ENCODE measurements at places on chromosomes 5 and 9.

GRCh38 chr9:91433180-91433579, 9.5 kb upstream of the NFIL3 start:
- DNase-seq = no peak

DNA sequence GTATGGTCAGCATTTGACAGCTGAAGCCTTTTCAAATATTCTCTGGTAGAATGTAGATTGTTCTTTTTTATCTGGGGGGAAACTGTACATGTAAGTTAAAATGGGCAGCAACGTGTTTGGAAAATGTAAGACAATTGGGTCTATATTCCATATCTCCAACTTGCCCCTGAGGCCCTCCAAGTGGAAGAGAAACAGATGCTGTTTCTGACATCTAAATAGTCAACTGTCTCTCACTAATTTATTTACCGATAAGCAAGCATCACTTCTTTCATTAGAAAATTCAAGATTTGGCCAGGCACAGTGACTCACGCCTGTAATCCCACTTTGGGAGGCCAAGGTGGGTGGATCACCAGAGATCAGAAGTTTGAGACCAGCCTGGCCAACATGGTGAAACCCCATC, 120.2 kb upstream of the TBCA start:
- no peak for DNase-seq

DNA sequence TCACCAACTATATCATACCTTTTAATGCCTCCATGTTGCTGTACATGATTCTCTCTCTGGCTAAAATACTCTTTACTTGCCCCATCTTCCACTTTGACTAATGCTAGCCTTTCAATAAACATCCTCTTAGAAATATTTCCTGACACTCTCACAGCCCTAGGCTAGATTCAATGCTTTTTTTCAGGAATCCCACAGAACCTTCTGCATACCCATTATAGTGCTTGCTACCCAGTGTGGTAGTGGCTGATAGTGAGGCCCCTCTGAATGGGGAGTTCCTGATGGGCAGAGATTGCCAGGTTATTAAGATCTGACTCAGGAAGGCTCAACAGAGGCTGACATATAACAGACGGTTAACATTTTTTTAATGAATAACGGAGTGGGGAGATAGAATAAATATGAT, 11.6 kb downstream of the SSBP2 start:
- DNase-seq = no peak

- DNase-seq = no peak
These were observed 180.3 kb downstream of the SREK1 start for GRCh38 chr5:66324357-66324756.

GRCh38 chr5:152546493-152546892, 141.4 kb upstream of the NMUR2 start:
- DNase-seq = no peak

GRCh38 chr9:127112056-127112455, 10.4 kb downstream of the ANGPTL2 start:
- DNase-seq = no peak

DNA sequence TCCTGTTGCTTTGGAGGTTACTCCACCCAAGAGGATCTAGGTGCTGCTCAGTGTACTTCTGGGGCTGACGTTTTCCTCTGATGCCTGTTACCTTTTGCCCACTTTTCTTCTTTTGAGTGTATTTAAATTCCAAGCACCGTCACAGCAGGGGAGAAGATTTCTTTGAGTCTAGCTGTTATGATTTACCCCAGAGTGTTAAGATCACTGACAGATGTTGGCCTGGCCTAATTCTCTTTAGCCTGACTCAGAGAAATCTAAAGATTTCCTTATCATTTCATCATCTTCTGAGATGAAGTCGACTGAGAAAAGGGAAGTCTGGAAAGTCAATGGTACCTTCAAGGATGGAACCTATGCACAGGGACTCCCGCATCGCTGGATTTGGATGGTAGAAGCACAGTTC, 191.5 kb downstream of the FBXL7 start:
- no peak for DNase-seq

DNA sequence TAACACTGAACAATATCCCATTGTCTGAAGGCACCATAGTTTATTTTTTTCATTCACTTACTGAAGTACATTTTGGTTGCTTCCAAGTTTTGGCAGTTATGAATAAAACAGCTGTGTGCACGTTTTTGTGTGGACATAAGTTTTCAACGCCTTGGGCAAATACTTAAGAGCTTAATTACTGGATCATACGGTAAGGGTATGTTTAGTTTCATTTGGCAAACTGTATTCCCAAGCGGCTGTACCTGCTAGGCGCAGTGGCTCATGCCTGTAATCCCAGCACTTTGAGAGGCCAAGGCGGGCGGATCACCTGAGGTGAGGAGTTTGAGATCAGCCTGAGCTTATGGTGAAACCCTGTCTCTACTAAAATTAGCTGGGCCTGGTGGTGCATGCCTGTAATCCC, 63.7 kb upstream of the FAM120A start:
- DNase-seq = no peak

DNA sequence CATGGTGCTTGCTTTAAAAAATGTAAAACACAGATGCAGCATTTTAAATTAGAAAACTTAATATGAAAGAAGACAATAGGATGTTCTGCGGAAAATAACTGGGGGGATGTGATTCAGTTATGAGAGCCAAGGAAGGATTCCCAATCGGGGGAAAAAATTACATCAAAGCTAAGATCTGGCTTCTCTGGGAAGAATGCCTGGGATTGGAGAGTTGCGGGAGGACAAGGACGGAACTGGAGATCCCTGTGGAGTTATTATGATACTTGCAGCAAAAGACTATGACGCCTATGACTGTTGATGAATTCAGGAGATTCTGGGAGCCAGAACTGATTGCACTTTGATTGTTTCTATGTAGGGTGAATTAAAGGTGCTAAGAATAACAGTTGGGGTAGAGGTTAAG, 24.6 kb downstream of the MTX3 start:
- no peak for DNase-seq

Data from activated naive CD4-positive, alpha-beta T cell (primary cell).